Esophagus squamous epithelium (tissue), 5 donors: ENCODE measurements at places on chromosomes 7 and 10.

DNA sequence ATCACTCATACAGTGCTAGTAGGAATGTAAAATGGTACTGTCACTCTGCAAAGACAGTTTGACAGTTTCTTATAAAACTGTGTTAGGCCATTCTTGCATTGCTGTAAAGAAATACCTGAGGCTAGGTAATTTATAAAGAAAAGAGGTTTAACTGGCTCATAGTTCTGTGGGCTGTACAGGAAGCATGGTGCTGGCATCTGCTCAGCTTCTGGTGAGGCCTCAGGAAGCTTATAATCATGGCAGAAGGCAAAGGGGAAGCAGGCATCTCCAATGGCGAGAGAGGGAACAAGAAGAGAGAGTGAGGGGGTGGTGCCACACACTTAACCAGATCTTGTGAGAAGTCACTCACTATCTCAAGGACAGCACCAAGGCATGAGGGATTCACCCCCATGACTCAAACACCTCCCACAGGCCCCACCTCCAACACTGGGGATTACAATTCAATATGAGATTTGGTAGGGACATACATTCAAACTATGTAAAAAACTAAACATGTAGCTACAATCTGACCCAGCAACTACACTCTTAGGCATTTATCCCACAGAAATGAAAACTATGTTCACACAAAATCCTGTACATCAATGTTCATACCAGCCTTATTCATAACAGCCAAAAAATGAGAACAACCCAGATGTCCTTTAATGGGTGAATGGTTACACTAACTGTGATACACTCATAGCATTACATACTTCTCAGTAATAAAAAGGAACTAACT lies 5.0 kb downstream of the ALDH18A1 start:
- DNase-seq, result no peak

DNA sequence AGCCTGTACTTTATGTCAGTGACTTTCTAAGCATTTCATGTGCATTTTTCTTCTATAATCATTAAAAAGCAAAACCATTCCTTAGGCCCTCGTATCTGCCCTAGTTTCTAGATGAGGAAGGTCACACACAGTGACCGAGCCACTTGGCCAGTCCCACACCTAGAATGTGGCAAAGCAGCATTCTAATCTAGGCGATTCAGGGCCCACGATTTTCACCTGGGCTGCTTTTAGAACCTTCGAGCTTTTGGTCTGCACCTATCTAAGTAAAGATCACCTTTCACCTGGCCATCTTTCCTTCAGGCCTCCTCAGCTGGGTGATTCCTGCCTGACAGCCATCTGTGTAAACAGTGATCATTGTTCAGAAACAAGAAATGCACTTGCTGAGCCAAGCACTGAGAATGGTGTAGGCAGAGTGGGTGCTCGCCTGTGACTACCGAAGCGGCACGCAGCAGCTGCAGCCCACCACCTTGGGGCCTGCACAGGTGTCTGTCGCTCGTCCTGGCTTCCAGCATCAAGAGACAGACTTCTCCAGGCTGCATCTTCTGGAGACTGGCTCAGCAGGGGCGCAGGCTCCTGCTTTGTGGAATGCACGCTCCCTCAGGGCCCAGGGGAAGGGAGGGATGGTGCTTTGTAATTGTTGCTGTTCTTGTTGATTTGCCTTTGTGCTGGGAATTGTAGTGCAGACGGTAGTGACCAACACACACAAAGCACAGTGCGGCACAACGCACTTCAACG lies 149.0 kb upstream of the INSYN2A start:
- DNase-seq, result no peak

DNA sequence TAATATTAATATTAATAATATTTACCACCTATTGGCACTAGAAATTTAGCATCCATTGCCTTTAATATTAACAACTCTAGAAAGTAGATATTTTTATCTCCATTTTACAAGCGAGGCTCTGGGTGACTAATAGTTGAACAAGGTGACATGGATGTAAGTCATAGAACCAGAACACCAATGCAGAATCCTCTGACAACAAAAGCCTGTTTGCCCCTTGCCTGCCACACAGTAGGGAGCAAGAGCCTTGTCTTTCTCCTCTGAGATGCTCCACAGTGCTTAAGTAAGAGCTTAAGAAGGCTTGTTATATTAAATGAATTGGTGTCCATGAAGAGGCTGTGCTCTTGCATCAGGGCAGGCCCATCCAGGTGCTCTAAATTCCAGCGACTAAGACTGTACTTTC lies 51.2 kb upstream of the LBX1 start:
- no peak for DNase-seq

GRCh38 chr7:20224025-20224424 lies 6.8 kb upstream of the MACC1 start:
- no peak for DNase-seq

DNA sequence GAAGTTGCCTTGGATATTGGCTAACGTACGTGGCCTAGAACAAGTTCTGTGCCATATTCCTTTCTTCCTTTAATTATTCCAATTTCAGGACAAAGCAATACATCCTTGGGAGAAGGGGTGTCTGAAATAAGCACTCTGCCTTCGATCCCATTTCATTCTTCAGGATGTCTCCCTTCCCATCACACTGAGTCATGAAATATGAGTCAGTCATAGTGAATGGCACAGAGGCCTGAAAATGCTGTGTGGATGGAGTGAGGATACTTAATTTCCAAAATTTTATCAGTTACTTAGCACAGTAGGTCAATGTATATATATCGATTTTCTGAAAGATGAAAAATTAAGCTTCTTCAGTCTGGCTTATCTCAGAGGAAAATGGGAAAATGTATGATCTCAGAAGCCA lies 19.5 kb downstream of the EVX1 start:
- no peak for DNase-seq

DNA sequence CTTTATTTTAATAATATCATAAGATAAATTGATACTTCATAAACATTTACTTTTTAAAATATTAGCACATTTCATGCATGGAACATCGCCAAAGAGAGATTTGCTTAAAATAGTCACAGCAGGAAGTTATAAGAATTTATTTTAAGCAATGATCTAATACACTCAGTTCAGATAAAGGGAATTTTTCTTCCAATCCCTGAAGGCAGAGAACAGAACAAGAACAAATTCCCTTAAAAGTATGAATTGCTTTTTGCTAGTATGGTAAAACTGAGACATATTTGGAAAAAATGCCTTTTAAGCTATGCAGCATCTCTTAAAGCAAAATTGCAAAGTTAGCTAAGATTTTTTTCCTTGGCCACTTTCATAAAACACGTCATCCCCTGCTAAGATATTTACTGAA lies 91.0 kb downstream of the SEMA3D start:
- DNase-seq, result no peak
